ENCODE measurements at places on chromosomes 16 and 17. TPM values are rescaled to one million over a fixed set of nuclear protein-coding genes. Genes with fewer than 3 reads are reported as not detected.
A peak's percentile ranks its signal among the peaks of the same experiment; 100 is the strongest.

GRCh38 chr16:1018447-1019198 lies 37.1 kb downstream of the SOX8 start:
- no peak for DNase-seq

DNA sequence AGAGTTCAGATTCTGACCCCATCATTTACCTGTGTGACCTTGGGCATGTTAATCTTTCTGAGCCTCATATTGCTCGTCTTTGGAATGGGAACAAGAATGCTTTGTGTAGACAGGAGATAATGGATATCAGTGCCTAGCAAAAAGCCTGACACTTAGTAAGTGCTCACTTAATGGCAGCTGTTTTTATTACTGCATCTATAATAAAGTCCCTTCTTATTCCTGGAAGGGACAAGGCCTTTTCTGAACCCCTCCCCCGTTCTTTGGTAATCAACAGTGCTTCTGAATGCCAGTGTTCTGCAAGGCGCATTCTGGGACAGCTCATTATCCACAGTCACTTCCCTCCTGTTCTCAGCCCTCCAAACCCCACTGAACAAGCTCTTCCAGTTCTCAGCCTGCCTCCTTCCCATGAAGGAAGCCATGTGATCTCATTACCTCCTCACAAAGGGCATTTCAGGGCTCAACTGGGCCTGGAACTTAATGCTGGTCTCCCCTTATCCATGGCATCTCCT lies 25.1 kb upstream of the SUPT4H1 start:
- DNase-seq = peak; percentile 61

DNA sequence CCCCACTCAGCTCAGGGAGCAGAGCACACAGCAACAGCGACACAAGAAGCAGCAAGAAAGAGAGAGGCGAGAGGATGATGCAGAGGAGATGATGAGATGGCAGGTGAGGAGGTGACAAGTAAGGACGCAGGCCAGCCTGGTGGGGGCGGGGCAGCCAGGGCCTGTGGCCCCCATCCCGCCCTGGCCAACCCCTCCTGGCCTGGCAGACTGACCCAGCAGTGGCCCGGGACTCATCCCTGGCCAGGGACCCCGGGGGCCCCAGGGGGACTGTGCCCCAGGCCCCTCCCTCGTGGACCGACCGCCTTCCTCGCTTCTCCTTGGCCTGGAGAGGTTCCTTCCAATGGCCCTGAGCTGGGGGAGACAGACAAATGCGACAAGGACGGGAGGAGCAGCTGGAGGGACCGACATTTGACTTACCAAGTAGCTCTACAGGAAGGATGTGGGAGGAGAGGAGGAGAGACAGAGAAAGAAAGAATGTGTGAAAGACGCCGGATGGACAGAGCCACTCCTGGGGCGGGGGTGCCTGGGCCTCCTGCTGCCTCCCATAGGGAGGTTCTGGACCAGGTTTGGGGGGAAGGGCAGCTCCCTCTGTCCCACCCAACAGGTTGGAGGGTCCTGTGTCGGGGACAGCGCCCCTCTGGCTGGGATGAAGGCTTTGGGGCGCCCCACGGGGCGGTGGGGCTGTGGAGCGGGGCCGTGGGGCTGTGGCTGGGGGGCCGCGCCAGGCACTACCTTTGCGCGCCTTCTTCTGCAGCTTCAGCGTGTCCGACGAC lies 6.8 kb downstream of the MTSS2 start:
- no peak for DNase-seq

GAS7 gene
- 26.7 TPM for total RNA-seq

- DNase-seq = no peak
These were observed 25.6 kb upstream of the DOC2B start for GRCh38 chr17:206941-207560.

DNA sequence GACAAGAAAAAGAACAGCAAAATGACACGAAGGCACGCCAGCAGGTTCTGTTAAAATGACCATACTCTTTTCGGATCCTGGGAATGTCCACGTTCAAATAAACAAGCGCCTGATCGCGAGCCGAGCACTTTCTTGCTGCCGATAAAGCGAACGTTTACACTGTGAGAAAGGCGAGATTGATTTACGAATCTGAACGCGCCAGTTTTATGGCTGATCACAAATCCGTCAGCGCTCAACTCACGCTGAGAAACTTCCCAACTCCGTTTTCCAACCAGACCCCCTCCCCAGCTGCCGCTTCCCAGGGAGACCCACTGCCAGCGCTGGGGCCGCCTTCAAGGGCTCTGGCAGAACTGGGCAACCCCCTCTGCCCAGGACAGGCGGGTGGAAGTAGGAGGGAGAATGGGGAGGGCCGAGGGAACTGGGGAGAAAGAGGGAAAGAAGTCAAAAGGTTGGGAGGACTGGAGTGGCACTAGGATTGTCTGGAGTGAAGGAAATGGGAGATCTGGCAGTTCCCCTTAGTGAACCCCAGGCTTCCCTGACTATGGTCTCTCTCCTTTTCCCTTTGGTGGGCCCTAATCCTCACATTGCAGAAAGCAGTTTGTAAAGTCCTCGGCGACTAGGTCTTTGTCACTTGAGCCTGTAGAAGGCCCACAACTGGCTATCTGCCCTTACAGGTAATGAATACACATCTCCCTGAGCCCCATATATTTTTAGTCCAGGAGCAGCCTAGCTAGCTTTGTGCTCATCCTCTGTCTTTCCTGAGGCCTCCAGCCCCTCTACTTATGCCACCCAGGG lies 6.9 kb downstream of the HOXB4 start:
- DNase-seq = no peak

PNMT gene
- 1.8 TPM for total RNA-seq

PRSS36 gene
- total RNA-seq = 5.7 TPM

DNA sequence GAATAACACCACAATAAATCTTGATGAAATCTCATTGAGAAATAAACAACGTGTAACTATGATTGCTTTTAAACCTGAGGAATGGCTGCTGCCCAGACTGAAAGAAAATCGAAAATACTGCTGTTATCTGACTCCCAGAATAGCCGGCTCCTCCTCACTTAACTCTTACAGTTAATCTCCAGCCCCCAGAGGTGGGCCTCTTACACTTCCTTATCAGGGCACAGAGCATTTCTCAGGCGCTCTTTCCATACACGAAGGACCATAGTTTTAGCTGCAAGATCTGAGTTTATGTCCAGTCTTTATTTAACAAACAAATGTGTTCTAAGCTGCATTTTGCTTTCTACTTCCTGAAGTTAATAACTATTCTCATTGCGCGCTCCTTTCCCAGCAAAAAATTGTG lies 206.9 kb downstream of the MAP2K4 start:
- DNase-seq = no peak

DNA sequence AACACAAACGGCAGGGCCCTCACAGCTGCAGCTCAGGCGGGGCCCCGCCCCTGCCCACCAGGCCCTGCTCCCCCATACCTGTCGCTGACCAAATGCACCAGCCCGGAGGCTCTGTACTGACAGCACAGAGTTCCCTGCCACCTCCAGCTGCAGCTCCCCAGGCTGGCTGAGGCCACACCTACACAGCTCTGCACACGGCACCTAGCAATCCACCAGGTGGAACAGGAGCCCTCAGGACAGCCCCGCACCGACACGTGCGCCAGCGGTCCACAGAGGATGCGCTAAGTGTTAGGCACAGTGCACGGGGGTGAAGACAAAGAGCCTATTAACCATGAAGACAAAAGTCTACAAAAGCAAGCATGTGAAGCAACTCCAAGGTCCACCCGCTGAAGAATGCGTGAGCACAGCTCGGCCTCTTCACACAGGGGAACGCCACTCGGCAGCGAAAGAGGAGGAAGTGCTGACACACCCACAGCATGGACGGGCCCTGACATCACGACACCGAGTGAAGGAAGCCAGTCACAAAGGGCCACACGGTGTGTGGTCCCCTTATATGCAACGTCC lies 5.4 kb downstream of the ZCCHC14 start:
- DNase-seq = peak; percentile 75

- no peak for DNase-seq
These were observed 246.1 kb downstream of the SLC39A11 start for GRCh38 chr17:72846399-72846798.

- no peak for DNase-seq
These were observed 152.6 kb upstream of the CACNG5 start for GRCh38 chr17:66682283-66682682.

Data from mucosa of gallbladder (tissue), 1 donor.